ENCODE measurements at places on chromosomes 7 and 10. TPM values are rescaled to one million over a fixed set of nuclear protein-coding genes. Genes with fewer than 3 reads are reported as not detected.

The CHST3 gene
- 28.8 TPM for total RNA-seq

The AUTS2 gene
- 13.2 TPM for total RNA-seq

The MYO3A gene
- not detected for total RNA-seq

The LBX1 gene
- total RNA-seq, result not detected

The HABP2 gene
- not detected for total RNA-seq

The FAS gene
- 33.9 TPM for total RNA-seq

The C10orf67 gene
- 0.09 TPM for total RNA-seq
